Umbilical cord (tissue), 2 donors: ENCODE measurements at places on chromosomes 6 and 20. TPM values are rescaled to one million over a fixed set of nuclear protein-coding genes. Genes with fewer than 3 reads are reported as not detected.
A peak's percentile ranks its signal among the peaks of the same experiment; 100 is the strongest.

DNA sequence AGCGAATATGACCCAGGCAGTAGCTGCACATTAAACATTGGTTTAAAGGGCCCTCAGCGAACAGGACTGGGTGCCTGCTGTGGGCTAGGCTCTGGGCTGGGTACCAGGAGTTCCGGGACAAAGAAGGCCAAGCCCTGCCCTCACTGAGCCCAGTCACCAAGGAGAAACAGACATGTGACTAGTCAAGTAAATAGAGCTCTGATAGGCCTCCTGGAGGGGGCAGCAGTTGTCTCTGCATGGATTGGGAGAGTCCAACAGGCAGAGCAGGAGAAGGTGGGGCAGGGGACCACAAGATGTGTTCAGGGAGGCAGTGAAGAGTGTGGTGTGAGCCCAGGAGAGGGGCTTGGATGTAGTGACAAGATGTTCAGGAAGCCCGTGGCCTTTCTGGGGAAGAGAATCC lies 3.1 kb downstream of the HM13 start:
- DNase-seq: no peak

- peak; percentile 27 for DNase-seq
Measured at GRCh38 chr20:50794181-50794845, 548 bp upstream of the BCAS4 start.

DNA sequence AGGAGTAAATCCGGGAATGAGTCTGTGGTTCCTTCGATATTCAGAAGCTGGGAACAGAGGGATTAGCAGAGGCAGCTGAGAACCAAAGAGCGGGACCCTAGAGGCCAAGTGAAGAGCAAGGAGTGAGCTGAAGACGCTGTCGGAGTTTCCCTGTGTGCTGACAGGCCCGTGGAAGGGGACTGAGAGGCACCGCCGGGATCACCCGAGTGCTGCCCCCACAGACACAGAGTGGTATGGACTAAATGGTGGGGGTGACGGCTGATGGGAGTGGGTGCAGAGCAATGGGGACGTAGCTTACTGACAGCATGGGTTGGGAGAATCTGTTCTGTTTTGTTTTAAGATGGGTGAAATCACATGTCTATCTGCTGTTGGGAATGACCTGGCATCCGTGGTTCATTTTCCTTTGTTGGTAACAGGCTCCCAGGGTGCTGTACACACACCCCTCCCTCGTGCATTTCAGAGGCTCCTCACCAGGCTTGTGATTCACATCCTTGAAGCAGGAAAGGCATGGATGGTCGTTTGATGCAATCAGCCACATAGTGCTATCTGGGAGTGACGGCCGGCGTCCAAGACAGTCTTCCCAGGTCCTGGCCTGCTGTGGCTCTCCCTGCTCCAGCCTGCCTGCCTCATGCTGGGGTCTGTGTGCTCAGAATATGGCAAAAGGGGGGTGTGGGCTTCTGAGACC lies 97.4 kb downstream of the THBS2 start:
- peak; percentile 30 for DNase-seq

The RAET1L gene
- not detected for total RNA-seq

The HDGFL1 gene
- 2.9 TPM for total RNA-seq
